ENCODE measurements at places on chromosomes 3 and 15. TPM values are rescaled to one million over a fixed set of nuclear protein-coding genes. Genes with fewer than 3 reads are reported as not detected.

GRCh38 chr15:57221134-57221533 lies 155.2 kb upstream of the CGNL1 start:
- DNase-seq, result no peak

- no peak for DNase-seq
These were observed 319.3 kb upstream of the CFAP20DC start for GRCh38 chr3:59368900-59369675.

GRCh38 chr15:49343546-49343945 lies 79.5 kb upstream of the FGF7 start:
- DNase-seq, result no peak

DNA sequence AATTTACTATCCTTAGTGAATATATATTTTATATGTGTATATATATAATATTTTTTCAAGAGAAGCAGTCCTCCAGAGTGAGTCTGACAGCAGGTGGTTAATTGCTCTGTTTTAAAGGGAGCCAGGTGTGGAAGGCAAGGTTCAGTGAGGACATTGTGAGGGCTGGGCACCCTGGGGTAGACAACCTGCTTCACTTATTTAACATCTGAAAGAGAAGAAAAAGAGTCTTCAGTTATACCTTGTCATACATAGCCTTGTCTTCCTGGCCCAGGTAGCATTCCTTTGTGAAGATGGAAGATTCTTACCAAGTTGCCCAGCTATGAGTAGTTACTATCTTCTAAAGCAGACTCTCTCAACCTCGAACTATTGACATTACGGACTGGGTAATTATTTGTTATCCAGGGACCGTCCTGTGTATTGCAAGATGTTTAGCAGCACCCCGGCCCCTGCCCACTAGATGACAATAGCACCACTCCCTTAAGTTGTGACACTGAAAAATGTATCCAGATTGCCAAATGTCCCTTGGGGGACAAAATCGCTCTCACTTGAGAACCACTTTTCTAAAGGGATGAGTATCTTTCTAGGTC lies 336.0 kb upstream of the TRIM42 start:
- DNase-seq, result no peak

- no peak for DNase-seq
These were observed 225.7 kb downstream of the GABRG3 start for GRCh38 chr15:27196691-27197090.

- DNase-seq, result no peak
These were observed 165.9 kb downstream of the STAC start for GRCh38 chr3:36546226-36546625.

- DNase-seq, result no peak
These were observed 251.0 kb upstream of the PEX5L start for GRCh38 chr3:180287703-180288102.

GRCh38 chr15:80183886-80184285 lies 31.1 kb downstream of the FAH start:
- DNase-seq, result no peak

GRCh38 chr3:140187656-140188221 lies 252.8 kb downstream of the CLSTN2 start:
- no peak for DNase-seq

GRCh38 chr3:194865061-194865460 lies 179.4 kb downstream of the FAM43A start:
- DNase-seq, result no peak

DNA sequence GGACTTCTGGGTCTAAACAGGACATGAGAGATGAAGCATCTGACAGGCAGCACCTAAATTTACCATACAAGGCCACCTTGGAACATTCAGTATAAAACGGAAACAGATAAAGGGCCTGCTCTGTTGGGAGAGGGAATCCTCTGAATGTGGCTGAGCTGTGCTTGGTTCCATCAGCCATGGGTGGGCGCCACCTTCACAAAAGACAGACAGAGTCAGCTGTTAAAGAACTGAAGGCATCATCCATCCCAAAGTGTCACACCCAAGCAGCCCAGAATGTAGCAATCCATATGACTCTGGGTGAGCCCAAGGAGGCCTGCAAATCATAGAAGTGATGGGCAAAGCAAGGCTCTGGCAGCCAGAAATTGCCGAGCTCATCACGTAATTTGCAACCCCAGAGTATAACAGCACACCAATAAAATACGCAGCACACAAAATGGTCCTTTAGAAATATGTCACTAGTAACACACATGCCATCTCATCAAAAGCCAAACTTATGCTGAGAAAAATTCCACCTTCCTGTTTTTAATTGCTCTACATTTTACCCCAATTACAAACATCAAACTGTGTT lies 24.8 kb upstream of the RBP1 start:
- no peak for DNase-seq

- DNase-seq, result no peak
These were observed 39.2 kb upstream of the AGBL1 start for GRCh38 chr15:86040356-86041033.

- no peak for DNase-seq
These were observed 81.9 kb downstream of the CHL1 start for GRCh38 chr3:278300-279064.

- DNase-seq, result no peak
These were observed 57.0 kb upstream of the ZNF148 start for GRCh38 chr3:125431912-125432790.

DNA sequence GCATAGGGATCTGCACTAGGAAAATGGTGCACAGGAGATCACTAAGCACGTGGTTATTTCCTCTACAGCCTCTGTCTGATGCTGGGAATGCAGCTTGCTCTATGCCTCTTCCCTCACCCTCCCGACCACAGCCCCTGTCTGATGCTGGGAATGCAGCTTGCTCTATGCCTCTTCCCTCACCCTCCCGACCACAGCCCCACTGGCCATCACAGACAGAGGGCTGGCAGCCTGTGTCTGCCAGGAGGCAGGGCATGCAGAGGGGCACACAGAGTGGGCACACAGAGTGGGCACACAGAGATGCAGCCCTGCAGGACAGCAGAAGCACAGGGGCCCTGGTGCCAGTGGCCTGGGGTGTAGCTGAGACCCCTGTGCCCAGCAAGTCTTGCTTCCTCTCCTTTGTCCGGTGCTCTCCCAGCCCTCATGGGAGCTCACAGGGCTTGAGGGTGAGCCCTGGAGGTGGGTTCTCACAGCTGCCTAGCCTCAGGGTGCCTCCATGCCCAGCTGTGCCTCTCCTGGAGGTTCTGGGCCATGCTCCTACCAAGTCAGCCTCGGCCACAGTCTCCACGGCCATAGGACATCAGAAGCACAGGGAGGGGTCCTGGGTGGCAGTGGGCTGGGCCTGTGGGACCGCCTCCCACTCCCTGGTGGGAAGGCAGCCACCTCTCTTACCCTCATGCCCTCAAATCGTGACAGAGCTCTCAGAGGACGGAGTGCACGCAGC lies 65.8 kb downstream of the EXOG start:
- DNase-seq, result no peak

DNA sequence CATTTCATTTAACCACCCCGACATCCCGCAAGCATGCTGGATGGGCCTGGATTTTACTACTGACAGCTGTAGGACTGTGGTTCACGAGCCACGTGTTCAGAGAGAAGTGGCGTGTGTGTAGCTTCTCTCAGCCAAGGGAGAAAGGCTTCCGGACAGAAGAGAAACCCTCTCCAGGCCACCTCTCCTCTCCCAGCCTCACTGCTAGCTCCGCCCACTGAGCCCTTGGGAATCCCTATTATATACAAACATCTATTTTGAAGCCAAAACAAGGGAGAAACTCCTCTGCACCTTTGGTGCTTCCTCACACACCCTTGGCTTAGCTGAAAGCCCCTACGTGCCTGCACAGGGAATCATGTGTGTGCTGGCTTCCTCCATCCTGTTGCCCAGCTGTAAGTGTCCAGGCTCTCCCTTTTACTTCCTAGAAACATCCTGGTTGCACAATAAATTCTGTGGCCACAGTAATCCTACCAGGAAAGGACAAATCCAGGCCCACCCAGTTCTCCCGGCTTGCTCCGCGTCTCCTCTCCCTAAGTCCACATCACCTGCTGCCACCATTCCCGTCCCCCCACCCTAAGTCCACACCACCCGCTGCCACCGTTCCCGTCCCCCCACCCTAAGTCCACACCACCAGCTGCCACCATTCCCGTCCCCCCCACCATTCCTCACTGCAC lies 30.5 kb downstream of the PCSK6 start:
- no peak for DNase-seq

DNA sequence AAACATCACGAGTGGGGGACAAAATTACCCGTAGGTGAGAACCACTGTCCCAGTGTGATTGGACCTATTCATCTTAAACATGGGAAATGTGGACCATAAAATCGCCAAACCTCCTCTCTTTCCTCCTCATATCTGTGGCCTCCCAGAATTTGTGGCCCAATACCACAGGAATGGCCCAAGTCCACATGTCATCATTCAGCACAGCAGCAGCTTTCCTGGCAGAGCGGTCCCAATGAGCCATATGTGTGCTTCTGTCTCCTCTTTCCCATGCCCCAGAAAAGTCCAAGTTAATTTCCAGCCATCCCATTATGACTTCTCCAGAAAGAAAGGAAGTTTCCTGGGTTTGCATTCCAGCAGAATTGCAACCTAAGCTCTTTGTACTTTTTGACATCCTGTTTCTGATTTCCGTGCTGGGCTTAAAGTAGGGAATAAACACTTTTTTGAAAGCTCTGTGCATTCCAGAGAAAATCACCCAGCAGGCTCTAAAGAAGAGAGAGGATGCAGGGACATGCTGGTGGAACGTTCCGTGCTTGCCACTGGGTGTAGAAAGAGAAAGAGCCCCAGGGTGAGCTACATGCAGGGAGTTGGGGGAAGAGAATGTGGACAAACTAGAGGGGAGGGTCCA lies 259.4 kb upstream of the PROK2 start:
- no peak for DNase-seq

DNA sequence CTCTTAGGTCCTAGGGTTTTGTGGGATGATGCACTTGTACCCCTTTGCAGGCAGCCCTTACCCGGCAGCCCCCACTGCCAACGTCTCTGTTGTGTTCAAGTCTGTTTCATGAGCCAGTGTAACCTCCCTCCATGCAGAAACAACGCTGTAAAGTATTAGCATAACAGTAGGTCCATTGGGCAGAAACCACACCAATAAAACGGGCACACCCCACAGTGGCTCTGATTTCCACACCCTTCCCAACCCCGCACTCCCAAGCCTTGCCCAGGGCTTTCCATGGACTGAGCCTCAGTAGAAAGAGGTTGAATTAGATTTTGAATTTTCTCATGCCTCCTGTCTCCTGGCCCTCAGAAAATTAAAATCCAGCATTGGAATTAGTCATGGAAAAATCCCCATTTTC lies 124.5 kb downstream of the CACNA1D start:
- DNase-seq, result no peak

- no peak for DNase-seq
These were observed 7.5 kb upstream of the C3orf80 start for GRCh38 chr3:160217675-160218074.

- DNase-seq, result no peak
These were observed 30.0 kb downstream of the CCNL1 start for GRCh38 chr3:157129803-157130466.

DNA sequence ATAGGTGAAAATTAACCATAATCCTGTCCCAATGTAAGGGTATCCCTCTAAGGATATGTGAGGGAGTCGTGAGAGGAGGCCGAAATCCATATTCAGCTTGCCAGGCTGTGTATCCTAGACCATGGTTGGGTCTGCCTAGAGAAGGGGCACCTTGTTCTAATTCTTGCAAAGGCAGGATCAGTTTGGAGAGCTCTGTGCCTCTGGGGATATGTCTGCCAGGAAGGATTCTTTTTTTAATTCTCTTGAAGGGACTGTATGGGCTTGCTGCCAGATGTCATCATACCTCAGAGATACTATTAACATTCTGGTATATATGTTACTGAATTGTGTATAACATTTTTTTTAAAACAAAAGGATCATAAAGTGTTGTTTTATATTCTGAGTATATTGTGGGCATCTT lies 2.4 kb downstream of the ATP1B3 start:
- no peak for DNase-seq

- DNase-seq, result no peak
These were observed 15.1 kb downstream of the RAB5A start for GRCh38 chr3:19961960-19962359.

Gene IGDCC3
- total RNA-seq, result not detected

Gene ZNF106
- 16.0 TPM for total RNA-seq

Gene SEMA3F
- total RNA-seq, result 112 TPM

Gene CDAN1
- 8.3 TPM for total RNA-seq

Gene SENP5
- 14.5 TPM for total RNA-seq

Gene RTP3
- not detected for total RNA-seq

Gene USP50
- not detected for total RNA-seq

Gene SIDT1
- total RNA-seq, result 4.4 TPM

Gene TIGIT
- 0.68 TPM for total RNA-seq

Measured in esophagus squamous epithelium (tissue), 5 donors.